ENCODE measurements at places on chromosomes 1 and 21.

DNA sequence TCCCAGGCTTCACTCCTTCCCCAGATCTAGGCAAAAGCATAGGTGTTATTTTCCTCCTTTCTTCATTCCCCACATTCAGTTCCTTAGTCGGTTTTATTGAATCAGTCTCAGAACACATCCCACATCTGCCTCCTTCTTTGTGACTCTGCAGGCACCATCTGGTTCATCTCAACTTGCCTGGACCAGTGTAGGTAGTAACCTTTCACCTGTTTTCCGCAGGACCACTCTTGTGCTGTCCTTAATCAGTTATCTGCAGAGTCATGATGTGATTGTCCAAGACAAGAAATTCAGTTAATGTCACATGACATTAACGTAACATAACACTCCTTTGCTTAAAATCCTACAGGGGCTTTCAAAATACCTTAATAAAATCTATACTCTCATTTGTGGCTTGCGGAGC, 174.6 kb downstream of the CHRM3 start:
- DNase-seq: no peak

GRCh38 chr1:119069682-119070081, 70.8 kb downstream of the WARS2 start:
- DNase-seq: no peak

DNA sequence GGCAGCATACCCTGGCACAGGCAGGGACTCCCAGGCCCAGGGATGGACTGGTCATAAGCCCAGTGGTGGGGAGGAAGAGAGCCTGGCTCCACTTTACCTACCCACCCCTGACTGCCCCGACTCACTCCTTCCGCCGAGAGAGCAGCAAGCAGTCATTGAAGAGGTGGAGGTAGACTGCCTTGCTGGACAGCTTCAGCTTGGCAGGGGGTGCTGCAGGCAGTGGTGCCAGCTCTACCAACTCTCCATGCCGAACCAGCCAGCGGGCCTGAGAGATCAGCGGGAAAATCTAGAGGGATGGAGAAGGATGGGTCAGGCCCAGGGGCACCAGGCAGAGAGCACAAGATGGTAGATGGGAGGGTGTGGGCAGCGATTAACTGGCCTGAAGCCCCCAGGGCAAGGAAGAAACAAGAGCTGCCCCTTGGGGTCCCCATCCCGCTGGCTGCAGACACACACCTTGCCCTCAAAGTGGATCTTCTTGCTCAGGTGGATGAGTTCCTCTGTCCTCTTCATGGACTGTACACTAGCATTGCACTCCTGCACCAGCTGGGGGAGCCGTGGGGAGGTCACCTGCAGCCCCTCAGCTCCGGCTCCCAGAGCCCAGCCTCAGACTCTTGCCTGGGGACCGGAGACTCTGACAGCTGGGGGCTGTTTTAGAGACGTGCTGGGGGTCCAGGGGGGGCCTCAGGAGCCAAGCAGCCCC, 7.7 kb downstream of the ARHGEF19 start:
- no peak for DNase-seq

GRCh38 chr1:76938304-76938703, 71.0 kb downstream of the ST6GALNAC5 start:
- no peak for DNase-seq

GRCh38 chr1:116808200-116808847, 54.1 kb downstream of the CD2 start:
- no peak for DNase-seq

- no peak for DNase-seq
Observed at GRCh38 chr1:42973286-42973685, 14.6 kb upstream of the SLC2A1 start.
